ENCODE measurements at places on chromosomes 2 and 18. TPM values are rescaled to one million over a fixed set of nuclear protein-coding genes. Genes with fewer than 3 reads are reported as not detected.

DNA sequence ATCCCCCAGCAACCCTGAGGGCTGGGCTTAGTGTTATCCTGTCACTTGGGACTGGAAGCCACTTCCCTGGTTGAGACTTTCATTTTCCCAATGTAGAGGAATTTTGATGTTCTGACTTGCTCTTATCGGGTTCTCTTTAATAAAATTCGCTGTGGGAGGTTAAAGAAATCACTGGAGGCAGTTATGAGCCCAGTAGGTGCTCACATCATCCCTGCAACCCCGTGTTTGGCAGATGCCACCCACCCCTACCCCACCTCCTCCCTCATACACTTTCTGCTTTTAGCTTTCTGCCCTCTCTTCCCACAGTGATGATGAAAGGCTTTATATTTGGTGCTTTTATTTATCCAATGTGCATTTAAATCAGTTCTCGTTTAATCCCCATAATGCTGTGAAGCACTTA lies 106.6 kb downstream of the MAPK4 start:
- DNase-seq, result no peak

DNA sequence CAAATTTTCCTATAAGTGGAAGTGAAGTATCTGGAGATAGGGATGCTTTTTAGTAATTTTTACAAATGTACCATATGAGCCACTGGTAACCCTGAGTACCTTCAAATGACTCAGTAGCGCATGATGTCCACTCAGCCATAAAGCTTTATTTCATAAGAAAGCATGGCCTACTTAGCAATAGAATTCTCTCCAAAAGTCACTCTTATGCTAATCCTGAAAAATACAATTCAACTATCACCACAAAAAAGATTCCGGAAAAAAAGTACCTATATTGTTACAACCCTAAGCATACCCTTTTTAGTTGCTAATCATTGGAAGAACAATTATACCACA lies 732.2 kb downstream of the SOCS6 start:
- DNase-seq, result no peak

DNA sequence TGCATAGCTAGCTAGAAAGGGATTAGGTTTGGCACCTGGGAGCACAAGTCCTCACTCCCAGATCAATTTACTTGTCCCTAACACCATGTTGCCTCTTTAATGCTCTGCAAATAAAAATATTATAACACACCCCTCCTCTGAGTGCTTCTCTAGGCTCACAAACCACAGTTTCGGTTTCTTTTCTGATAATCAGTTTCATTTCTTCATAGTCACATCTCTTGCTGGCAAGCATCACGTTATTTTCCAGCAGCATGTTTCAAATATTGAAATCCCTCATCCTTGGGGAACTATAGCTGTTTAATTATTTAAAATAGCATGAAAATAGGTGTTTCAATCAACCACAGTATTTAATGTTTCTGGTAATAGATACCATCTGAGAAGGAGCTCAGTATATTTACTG lies 13.9 kb upstream of the SMCHD1 start:
- no peak for DNase-seq

DNA sequence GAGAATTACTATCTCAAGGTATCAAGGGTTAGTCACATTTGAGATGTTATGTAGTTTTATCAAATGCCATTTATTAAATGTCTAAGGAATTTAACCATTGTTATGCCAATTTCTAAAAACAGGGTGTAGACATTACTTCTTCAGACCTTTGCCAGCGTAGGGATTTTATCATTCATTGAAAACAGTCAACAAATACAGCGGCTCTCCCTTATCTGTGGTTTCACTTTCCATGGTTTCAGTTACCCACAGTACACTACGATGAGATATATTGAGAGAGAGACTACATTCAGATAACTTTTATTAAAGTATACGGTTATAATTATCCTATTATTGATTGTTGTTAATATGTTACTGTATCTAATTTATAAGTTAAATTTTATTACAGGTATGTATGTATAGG lies 234.7 kb downstream of the TMX3 start:
- no peak for DNase-seq

Gene HNMT
- total RNA-seq, result not detected

Gene ERFE
- total RNA-seq, result 0.07 TPM

DNA sequence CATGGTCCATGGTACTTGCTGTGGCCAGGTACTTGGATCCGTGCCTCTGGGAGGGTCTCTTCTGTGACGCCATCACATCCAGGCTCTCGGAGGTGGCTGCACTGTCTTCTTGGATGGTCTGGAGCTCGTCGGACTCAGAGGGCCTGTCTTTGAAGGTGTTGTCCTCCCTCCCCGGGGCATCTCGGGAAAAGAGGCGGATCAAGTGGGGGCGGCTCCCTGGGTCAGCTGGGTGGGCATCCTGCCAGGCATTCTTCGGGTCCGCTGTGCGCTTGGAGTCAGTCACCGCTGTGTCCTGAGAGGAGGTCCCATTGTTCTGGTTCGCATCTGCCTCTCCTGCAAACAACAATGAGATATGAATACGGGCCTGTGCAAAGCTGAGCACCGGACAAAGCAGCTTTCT lies 115.6 kb downstream of the MBP start:
- DNase-seq, result no peak

Gene LIPG
- total RNA-seq, result 0.71 TPM
